Cerebellar cortex (tissue), 1 donor: ENCODE measurements at places on chromosomes 3 and 15.
A peak's percentile ranks its signal among the peaks of the same experiment; 100 is the strongest.

- peak; percentile 55 for DNase-seq
These were observed 110.6 kb downstream of the GABRB3 start for GRCh38 chr15:26662283-26662682.

DNA sequence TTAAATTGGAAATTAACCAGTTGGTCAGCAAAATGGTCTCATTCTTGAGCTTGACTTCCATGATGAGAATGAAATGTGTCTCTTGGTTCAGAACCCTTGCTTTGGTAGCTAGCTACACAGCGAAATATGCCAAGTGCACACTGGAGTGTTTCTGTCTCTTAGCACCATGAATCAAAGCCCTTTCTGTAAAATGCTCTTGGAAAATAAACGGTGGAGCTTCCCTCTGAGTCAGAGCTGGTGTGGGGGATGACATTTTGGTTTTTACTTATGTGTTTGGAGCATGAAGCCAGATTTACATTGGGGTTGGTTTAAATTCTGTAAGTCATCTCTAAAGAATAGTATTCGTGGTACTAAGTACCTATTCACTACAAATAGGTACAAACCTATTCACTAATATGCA lies 85.1 kb upstream of the NANOGP8 start:
- no peak for DNase-seq

DNA sequence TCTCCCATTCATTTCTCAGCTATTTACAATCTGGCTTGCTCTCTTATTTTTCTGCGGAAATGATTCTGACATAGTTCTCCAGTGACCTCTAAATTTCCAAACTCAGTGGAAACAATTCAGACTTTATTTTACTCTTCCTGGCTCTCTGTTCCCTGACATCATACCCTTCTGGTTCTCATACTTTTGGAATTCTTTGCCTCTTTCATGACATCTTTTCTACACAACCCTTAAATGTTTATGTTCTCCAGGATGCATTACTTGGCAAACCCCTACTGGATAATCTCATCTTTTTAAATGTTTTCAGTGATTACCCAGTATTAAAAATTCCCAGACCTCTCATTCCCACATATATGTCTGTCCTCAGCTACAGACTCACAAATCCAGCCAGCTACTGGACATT lies 23.9 kb upstream of the PLSCR4 start:
- no peak for DNase-seq

DNA sequence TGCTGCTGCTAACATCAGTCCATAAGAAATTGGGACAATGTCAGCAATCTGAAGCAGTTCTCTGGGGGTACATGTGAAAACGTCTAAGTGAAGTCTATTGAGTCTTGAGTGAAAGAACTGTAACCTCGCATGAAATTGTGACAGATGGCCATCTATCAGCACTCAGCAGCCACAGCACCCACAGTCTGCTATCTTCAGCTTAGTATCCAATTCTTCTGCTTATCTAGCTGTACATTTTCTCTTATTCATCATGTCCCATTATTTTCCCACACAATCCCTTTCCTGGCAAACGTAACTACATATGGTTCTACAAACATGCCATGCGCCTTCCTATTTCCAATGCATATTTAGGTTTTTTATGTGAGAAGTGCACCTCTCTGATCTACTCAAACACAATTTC lies 629.7 kb downstream of the NTRK3 start:
- DNase-seq = no peak

DNA sequence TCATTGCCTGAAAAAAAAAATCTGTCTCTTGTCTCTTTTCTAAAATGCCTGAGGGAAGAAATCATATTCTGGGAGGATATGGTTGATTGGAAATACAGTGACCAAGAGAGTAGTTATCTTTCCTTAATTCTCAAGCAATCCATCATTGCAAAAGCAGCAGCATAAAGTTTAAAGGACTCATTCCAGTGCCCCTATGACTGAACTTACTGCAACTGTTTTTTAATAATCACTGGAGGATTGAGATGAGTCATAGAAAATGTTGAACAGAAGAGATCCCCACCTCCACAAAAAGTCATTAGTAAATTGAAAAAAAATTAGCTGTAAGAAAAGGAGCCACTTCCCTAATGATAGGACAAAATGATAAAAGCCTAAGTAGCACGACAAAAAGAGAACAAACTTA lies 121.5 kb downstream of the SLC9A9 start:
- DNase-seq = no peak
